ENCODE measurements at places on chromosomes 5 and 9. TPM values are rescaled to one million over a fixed set of nuclear protein-coding genes. Genes with fewer than 3 reads are reported as not detected.

DNA sequence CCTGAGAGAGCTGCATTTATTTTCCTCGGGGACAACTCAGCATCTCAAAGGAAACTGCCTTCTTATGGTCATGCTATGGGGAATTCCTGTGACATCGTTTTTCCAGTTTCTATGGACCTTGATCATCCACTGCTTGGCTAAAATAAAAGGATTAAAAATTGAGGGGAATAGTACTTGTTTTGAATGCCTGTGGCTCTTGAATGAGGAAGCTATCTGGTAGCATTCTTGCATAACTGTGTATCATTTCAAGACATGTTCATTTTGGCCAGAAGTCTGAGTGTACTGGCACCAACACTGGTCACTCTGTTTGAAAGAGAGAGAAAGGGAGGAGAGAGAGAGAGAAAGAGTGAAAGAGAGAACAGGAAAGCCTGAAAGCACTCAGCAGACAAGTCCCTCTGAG, 116.7 kb downstream of the DOCK2 start:
- DNase-seq, result no peak

GRCh38 chr5:140038373-140038957, 4.6 kb downstream of the NRG2 start:
- no peak for DNase-seq

GRCh38 chr5:168802337-168802736, 223.2 kb upstream of the PANK3 start:
- no peak for DNase-seq

DNA sequence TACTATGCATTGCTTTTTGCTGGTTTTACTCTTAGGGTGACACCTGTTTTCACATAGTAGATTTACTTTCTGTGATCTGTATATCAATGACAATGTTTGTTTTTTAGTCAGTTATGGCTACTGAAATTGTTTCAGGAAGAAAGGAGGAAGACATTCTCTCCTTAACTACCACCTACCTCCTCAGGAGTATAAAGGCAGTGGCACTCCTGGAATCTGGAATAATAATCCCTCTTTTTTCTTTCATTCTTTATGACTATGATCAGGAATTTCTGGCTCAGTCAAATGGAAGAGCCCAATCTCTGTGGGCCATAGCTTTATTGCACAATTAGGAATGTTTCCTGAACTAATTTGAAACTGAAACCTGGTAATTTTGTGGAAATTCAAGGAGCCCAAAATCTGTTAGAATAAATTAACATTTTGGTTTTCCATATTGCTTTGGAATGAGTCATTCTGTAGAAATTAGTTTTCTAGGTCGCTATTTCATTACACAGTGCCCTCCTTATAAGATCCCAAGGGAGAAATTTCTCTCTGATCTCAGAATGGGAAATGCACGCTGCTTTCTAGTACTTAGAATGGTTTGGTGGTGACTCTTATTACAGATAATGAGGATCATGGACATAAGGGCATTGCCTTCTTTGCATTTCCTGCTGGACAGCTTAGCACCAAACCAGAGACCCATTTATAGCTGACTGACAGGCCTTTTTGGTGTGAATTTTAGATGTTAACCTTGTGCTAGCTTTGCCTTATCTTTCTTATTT, 95.3 kb upstream of the VLDLR start:
- no peak for DNase-seq

The SLC23A1 gene
- total RNA-seq, result not detected

The INSL4 gene
- total RNA-seq, result not detected

GRCh38 chr5:153118018-153118417, 372.5 kb upstream of the GRIA1 start:
- no peak for DNase-seq

DNA sequence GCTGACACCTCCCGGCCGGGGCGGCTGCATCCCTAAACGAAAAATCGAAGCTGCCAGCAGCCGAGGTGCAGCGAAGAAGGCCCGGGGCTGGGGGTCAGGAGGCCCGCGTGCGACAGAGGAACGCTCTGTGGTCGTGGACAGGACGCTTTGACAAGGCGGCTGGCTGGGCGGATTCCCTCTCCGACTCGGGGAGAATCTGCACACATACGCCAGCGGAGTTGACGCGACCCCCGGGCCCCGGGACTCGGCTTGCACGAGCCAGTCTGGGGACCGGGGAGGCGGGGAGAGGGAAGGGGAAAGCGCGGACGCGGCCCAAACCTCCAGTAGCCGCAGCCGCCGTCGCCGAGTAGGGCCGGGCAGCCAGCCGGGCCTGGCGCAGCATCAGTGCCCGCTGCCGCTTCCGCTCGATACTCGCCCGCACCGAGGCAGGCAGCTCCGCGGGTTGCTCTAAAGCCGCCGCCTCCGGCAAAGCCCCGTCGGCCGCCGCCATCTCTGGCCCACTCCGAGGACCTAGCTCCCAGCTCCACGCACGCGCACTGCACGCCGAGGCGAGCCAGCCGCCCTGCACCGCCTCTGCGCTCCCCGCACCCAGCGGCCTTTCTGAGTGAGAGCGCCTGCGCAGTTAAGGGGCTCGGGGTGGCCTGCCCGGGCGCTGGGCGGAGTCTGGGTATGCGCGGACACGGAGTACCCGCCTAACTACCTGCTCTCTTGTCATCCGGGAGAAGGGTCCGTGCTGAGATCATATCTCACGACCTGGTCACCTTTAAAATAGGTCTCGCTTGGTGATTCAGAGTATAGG, at the start of gene XPA:
Gene XPA (minus strand): TSS at position 538 of the 799 bp plus-strand sequence. CDS start 48 bp downstream, at position 490.
- DNase-seq, result peak; percentile 99

The SCGB3A1 gene
- not detected for total RNA-seq

The C9 gene
- total RNA-seq, result not detected

The FEM1C gene
- total RNA-seq, result 43.4 TPM

DNA sequence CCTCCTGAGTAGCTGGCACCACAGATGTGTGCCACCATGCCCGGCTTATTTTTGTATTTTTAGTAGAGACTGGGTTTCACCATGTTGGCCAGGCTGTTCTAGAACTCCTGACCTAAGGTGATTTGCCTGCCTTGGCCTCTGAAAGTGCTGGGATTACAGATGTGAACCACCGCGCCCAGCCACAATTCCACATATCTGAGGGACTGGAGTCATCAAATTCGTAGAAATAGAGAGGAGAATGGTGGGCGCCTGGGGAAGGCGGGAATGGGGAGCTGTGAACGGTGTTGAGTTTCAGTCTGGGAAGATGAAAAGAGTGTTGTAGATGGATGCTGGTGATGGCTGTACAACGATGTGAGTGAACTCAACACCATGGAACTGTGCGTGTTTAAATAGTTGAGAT, 1.9 kb upstream of the ABO start:
- DNase-seq, result no peak

GRCh38 chr5:96315431-96315830, 117.6 kb downstream of the PCSK1 start:
- no peak for DNase-seq

The SHISAL2B gene
- not detected for total RNA-seq

DNA sequence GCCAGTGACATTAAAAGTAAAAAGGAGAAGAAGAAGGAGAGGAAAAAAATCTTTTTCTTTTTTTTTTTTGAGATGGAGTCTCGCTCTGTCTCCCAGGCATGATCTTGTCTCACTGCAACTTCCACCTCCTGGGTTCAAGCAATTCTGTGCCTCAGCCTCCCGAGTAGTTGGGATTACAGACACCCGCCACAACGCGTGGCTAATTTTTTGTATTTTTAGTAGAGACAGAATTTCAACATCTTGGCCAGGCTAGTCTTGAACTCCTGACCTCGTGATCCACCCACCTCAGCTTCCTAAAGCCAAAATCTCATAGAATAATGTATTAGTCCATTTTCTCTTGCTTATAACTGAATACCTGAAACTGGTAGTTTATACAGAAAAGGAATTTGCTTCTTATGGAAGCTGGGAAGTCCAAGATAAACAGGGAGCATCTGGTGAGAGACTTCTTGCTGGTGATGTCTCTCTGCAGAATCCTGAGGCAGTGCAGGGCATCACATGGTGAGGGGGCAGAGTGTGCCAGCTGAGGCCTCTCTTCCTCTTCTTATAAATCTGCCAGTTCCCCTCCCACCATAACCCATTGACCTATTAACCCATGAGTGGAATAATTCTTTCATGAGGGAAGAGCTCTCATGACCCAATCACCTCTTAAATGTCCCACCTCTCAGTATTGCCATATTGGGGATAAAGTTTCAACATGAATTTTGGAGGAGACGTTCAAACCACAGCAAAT, 466.3 kb downstream of the GADD45G start:
- DNase-seq, result no peak

GRCh38 chr5:176152930-176153311, 85.3 kb upstream of the SIMC1 start:
- DNase-seq, result no peak

The CCL27 gene
- not detected for total RNA-seq

GRCh38 chr9:106420511-106420944, 442.4 kb upstream of the ZNF462 start:
- no peak for DNase-seq

The HTR4 gene
- total RNA-seq, result 0.27 TPM

GRCh38 chr5:127933348-127933747, 150.2 kb upstream of the SLC12A2 start:
- DNase-seq, result no peak

GRCh38 chr5:18393565-18394442, 759.5 kb downstream of the TAF11L14 start:
- DNase-seq, result no peak

DNA sequence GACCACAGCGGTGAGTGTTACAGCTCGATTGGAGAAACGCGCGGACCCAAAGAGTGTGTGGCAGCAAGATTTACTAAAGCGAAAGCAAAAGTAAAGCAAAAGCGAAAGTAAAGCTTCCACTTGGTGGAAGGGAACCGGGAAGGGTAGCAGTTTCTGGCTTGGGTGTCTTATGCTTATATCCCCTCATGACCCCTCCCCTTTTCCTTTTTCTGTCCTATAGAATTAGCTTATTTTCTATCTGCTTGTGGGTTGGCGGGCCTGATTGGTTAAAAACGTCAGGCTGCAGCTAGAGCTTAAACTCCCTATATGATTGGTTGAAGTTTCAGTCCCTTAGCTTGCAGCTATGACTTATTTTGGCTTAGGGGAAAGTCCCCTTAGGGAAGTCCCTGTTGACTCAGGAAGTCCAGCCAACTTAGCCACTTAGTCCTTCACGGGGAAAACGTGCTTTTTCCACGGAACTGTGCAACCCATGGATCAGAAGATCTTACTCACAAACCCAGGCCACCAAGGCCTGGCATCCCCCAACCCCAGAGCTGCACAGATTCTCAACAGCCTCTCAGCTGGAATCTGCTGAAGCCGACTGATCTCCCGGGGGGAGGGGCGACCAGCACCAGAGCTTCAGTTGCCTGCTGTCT, 114.2 kb upstream of the ADAMTS16 start:
- no peak for DNase-seq

The GABRA1 gene
- not detected for total RNA-seq

- DNase-seq, result no peak
Observed at GRCh38 chr9:83197591-83197990, 134.6 kb upstream of the RASEF start.

GRCh38 chr5:56840597-56840996, 25.2 kb downstream of the MAP3K1 start:
- no peak for DNase-seq

DNA sequence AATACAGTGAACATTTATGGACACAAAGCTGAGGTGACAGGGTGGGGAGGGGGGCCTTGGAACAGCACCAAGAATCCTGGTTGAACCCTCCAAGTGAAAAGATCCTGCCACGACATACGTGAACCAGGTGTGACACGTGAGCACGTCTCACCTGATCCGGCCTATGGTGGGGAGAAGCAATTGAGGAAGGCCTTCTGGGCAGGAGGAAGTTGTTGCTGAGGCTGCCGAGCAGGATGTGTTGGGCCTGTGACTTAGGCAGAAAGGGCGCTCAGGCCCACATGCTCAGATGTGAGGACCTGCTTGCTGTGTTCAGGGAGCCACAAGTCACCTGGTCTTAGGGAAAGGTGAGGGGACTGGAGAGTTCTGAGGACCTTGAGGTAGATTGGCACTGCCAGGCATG, 2.5 kb upstream of the MAPK9 start:
- no peak for DNase-seq

GRCh38 chr5:174667526-174667925, 56.9 kb upstream of the MSX2 start:
- no peak for DNase-seq

The CTXN3 gene
- total RNA-seq, result not detected

GRCh38 chr5:179732918-179733771, 523 bp downstream of the MAML1 start:
- DNase-seq, result peak; percentile 49

GRCh38 chr5:14305045-14305444, 161.9 kb downstream of the TRIO start:
- DNase-seq, result peak; percentile 38

- no peak for DNase-seq
Observed at GRCh38 chr5:179421144-179421901, 76.1 kb upstream of the ADAMTS2 start.

DNA sequence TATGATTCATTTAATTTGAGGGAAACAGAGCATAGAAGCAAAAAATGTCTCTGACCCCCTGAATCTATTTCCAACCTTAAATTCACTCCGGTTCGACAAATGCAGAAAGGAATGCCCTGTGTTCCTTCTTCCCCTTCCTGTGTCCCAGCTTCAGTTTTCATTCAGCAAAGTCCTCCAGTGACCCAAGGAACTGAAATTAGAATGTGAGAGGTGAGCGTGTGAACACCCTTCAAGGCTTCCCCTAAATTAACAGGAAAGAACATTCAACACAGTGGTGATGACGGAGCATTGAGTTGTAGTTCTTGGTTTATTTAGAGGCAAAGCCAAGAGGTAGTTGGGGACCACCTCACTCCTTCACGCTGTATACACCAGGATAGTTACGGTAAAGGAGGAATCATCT, 97.6 kb upstream of the CTSL start:
- no peak for DNase-seq

The SPARC gene
- 365 TPM for total RNA-seq

The PLPP7 gene
- 293 TPM for total RNA-seq

The CCNJL gene
- total RNA-seq, result 12.4 TPM

The LTC4S gene
- 12.0 TPM for total RNA-seq

- DNase-seq, result no peak
Observed at GRCh38 chr5:129120158-129120581, 25.6 kb downstream of the ISOC1 start.

GRCh38 chr5:159031513-159031912, 68.2 kb downstream of the EBF1 start:
- DNase-seq, result no peak

GRCh38 chr5:142922223-142922952, 152.2 kb downstream of the ARHGAP26 start:
- DNase-seq, result no peak

DNA sequence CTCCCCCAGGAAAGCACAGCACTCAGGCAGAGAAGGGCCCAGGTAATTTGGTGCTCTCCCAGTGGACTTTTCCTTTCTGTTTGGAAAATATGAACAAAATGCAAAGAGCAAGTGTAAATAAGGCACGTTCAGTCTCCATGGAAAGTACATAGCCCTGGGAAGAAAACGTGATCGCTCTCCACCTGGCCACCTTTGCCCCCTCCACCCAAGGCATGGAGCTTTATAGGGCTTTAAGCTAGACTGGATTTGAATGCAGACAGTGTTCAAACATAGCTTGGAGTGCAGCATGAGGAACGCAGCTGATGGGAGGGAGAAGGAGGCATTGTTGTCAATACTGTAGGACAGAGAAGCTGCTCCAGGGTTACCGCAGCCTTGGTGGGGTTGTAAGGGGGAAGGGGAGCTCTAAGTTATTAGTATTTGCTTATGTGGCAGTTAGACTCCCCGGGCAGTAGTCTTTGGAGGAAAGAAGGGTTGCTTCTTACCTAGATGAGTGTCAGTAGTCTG, 500.2 kb downstream of the SPOCK1 start:
- DNase-seq, result no peak

GRCh38 chr9:98080326-98080725, 23.8 kb downstream of the NANS start:
- DNase-seq, result no peak

Measured in heart left ventricle (tissue), 16 donors.